Effector CD4-positive, alpha-beta T cell (primary cell): ENCODE measurements at places on chromosomes 6 and 20.

- peak; percentile 12 for DNase-seq
Observed at GRCh38 chr6:11224252-11224965, 8.1 kb downstream of the NEDD9 start.

DNA sequence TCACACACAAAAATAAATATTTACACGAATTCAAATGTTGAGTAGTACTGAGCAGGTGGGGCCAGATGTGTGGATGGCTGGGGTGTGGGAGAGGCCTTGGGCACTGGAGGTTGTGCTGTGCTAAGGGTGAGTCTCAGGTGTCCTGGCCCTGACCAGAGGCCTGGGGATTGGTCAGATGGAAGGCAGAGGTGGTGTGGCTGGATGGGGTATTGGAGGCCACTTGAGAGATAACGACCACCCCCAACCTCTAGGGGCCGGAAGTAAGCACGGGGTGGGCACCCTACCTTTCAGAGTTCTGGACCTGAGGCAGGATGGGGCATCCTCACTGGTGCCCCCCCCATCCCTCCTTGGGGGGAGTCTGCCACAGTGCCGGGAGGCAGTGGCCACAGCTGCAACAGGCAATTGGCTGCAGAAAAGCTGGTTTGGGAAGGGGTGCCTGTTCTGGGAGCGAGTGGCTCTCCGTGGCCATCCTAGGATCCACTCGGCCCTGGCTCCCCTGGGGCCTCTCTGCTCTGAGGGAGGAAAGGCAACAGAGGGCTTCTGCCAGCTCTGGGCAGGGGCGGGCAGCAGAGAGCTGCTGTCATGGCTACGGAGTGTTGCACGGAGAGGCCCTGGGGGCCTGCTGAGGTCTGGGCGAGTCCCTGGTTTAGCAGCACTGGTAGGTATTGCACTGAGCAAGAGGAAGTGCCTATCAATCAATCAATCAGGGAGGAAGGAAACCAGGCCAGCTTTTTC lies 87.6 kb downstream of the ASXL1 start:
- DNase-seq, result no peak

GRCh38 chr20:4797275-4797674 lies 75.6 kb downstream of the PRND start:
- no peak for DNase-seq

- no peak for DNase-seq
Observed at GRCh38 chr6:97023982-97024381, 99.5 kb downstream of the KLHL32 start.

DNA sequence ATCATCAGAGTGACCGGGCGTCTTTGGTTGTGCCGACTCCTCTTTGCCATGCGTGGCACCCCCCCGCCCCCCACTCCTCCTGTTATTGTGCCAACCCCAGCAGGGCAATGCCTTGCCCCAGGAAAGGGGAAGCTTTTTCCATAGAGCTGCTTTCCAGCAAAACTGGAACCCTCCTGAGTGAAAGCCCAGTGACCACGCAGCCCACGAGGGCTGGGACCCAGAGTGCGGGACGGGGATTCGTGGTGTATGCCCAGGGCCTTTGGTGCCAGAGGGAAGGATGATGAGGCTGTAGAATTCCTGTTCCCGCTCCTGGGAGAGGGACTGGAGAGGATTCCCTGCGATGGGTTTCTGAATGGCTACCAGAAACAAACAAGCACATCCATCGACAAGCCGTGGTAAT lies 116.8 kb upstream of the BACH2 start:
- DNase-seq, result no peak

DNA sequence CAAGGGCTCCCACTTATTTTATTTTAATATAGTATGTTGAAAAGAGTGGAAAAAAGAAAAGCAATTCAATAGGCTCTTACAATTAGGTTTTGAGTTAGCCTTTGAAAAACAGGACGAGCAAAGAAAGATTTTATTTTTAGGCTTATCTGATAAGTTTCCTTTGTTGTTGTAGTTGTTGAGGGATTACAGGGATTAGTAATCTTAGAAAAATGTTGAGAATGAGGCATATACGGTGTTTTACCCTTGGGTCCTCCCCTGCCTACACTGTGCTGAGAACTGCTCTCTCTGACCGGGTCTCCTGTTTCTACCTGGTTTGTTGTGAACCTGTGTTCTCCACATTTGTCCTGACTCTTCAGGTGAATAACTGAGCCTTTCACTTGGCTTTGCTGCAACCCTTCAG lies 16.7 kb downstream of the TRAPPC3L start:
- no peak for DNase-seq

DNA sequence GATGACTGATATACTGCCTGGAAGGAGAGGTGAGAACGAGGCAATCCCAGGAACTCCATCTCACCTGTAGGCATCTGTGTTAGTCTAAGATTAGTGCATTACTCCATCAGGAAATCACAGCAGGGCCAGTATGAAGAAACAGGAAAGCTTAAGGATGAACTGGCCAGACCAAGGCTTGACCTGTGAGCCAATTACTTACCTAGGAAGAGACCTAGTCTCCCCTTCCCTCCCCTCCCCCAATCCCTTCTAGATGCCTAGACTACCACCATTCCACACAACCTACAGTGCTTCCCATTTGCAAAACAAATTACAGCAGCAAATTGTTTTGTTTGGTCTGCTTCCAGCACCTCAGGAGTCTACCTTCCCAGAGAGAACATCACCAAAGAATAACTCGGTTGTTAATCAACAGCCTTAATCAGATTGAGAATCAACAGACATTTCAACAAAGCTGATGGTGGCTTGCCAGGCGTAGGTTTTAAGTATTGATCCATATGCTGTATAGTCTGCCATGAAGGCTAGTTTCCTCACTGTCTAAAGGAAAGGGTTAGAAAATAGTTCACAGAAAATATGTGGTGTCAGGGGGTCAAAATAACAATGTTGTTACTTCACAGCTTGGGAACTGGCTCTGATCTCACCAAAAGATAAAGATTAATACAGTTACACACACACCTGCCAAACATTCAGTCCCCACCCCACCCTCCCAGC lies 10.1 kb downstream of the PKHD1 start:
- no peak for DNase-seq

DNA sequence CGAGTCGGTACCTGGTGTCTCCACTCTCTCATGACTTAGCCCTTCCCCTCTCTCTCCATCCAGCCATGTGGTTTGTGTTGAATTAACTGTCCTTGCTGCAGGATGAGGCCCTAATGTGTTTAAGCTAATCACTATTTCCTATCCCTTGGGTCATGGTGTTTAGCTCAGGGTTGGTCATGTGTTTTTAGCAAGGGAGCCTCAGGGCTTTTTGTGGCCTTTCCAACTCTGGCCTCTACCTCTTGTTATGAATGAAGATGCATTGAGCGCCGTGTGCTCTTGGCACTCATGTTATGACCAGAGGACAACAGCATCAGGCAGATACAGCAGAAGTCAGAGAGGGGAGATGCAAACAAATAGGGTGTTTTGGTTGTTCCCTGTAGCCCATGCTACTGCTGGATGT lies 674.2 kb upstream of the FLRT3 start:
- no peak for DNase-seq

- DNase-seq, result no peak
Observed at GRCh38 chr6:134122775-134123174, 70.4 kb upstream of the SLC2A12 start.

DNA sequence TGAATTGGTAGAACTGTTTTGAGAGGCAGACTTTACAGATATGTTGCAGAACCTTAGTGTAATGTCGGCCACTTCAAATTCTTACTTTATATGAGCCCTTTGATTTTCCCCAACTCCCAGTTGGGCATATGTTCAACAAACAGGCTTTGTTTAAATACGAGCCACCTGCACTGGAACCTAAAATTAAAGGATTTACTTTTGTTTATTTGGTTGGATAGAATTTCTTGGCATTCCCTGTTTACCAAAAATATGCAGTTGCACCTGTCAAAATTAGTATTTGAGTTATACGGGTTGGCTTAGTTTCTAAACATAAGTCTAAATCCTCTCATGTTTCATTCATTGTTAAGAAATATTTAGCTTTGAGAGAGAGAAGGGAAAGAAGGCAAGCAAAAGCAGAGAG lies 2.4 kb upstream of the GLYATL3 start:
- no peak for DNase-seq

GRCh38 chr6:74434171-74434570 lies 738.2 kb downstream of the CD109 start:
- DNase-seq, result no peak

GRCh38 chr20:8903655-8904605 lies 165.0 kb upstream of the PLCB4 start:
- DNase-seq, result no peak

GRCh38 chr6:11685481-11686093 lies 93.0 kb downstream of the ADTRP start:
- no peak for DNase-seq

DNA sequence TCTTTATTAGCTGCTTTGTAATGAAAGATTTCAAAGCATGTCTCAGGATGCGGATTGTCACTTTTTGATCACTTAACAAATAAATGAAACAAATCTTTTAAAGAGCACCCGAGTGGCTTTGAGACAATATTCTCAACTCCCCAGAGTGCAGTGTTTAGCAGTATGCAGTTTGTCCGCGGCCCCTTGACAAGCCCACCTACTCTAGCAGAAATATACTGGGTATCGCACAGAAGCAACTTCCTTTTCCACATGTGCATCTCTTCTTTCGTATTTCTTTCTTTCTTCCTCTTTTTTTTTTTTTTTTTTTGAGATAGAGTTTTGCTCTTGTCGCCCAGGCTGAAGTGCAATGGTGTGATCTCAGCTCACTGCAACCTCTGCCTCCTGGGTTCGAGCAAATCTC lies 84.5 kb upstream of the FAM184A start:
- DNase-seq, result no peak

GRCh38 chr6:11493974-11494373 lies 43.6 kb upstream of the TMEM170B start:
- DNase-seq, result no peak

DNA sequence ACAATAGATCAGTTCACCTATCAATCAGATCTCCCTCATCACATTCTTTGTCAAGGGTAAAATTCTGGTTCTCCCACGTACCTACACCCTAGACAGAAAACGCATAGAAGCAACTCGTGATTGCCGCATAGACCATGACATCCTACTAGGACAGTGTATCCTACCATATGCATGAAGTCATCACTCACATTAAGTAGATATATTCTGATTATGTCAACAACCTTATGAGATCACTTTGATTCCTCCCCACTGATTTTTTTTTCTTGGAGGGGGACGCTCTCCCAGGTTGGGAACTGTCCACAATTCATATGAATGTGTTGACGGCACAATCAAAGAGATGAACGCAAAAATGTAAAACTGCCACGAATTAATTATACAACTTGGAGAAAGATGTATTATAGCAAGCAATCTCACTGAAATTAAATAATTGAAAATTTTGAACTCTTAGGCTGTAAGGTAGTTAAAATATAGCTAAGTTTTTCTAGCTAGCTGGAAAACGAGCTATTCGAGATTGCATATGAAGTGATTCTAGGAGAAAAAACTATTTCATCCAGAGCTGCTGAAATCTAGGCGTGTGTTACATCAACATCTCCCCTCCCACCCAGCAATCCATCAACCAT lies 82.5 kb upstream of the CCDC28A start:
- DNase-seq, result no peak

GRCh38 chr20:54293526-54293925 lies 85.6 kb downstream of the PFDN4 start:
- DNase-seq, result no peak
